Activated CD4-positive, alpha-beta memory T cell treated with anti-CD3 and anti-CD28 coated beads for 36 hours (primary cell): ENCODE measurements at places on chromosomes 3 and 15. TPM values are rescaled to one million over a fixed set of nuclear protein-coding genes. Genes with fewer than 3 reads are reported as not detected.
A peak's percentile ranks its signal among the peaks of the same experiment; 100 is the strongest.

DNA sequence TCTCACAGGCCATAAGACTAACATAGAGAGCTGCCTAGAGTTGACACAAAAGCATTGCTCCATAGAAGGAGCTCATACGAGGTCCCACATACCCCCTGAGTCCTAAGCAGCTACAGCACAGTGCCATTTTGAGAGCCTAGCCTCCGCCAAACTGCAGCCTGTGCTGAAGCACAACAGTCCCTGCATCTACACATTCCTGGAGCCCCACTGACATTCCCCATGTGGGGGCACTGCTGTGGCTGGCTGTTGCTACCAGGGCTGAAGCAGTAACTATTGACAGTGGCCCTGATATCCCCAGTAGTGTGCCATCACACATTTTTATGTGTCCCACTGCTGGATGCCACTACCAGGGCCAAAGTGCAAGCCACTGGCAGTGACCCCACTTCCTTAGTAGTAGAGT lies 80.3 kb downstream of the CERS3 start:
- DNase-seq, result no peak

- peak; percentile 28 for DNase-seq
These were observed 237.0 kb downstream of the UACA start for GRCh38 chr15:70526221-70526973.

- peak; percentile 24 for DNase-seq
These were observed 252.2 kb upstream of the TBL1XR1 start for GRCh38 chr3:177449360-177450006.

- DNase-seq, result no peak
These were observed 7.8 kb upstream of the STAC start for GRCh38 chr3:36372534-36372935.

FES gene
- 21.1 TPM for total RNA-seq
